NCI-H2029 (cell line): ENCODE measurements at places on chromosomes 7 and 10.
A peak's percentile ranks its signal among the peaks of the same experiment; 100 is the strongest.

DNA sequence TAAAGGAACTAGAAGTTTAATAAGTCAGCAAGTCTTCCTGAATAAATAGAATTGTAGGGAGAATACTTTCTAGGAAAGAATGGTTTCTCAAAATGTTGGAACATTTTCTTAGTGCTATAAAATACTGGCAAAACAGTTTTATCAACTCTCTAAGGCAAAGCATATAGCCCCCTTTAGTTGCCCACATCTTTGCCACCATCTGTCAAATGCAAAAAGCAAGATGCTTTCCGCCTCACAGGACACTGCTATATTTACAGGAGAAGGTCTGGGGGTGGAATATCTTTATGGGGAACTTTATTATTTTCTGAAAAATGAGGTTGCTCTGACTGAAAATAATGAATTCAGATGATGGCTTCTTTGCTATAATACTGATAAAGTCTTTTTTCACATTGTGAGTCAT, 78.3 kb downstream of the SVOPL start:
- DNase-seq: no peak

DNA sequence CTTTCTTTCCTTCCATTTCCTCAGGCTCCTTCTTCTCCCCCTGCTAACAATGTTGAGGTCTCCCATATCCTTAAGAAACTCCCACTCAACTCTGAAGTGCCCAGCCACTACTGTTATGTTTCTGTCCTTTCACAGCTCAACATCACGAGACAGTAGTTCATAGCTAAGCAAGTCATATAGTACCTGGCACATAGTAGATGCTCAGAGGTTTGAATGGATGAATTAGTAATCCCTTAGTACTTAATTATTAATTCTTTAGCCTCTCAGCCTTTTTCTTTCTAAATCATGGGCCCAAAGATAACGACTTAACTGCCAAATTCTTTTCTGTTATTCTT, 22.6 kb downstream of the CSGALNACT2 start:
- DNase-seq: no peak

DNA sequence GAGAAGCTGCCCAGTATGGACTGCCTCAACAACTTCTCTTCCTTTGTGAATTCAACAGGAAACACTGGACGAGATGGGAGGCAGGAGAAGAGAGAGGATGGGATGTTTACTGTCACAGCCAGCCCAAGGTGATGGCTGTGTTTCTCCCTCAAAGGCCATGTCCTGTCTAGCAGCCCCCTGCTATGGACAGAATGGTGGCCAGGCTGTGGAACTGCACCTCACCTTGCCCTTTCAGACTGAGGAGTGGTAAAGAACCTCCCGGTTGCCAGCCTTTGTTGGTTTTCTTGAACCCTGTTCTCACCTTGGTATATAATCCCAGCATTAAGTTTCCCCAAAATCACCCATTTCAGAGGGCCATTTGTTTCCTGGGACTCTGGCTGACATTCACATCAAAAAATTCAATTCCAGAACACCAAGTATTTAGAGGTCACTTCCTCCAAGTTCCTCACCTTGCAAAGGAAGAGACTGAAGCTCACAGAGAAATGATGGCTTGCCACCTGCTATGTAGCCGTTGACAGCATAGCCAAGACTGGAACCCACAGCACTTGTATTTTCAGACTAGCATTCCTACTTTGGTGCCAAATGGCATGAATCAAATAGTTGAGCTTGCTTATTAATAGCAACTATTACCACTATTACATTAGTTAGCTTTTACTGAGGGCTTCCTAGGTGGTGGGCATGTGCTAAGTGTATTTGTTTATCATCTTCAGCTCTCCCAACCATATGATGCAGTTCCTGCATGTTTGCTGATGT, 224.0 kb upstream of the GRB10 start:
- DNase-seq: no peak

- DNase-seq: no peak
These were observed 117.7 kb upstream of the GJD4 start for GRCh38 chr10:35487336-35488034.

DNA sequence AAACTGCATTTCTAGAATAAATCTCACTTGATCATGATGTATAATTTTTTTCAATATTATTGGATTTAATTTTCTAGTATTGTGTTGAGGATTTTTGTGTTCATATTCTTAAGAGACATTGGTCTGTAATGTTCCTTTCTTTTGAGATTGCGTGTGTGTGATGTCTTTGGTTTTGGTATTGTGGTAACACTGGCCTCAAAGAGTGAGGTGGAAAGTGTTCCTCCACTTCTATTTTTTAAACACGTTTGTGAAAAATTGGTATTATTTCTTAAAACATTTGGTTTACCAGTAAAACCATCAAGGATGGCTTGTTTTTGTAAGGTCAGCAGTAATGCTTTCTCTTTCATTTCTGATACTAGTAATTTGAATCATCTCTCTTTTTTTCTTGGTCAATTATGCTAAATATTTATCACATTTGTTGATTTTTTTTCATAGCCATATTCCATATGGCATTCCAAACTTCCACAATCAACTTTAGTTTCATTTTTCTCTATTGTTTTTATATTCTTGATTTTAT, 290.2 kb upstream of the CDC14C start:
- no peak for DNase-seq

- peak; percentile 66 for DNase-seq
These were observed 88.6 kb downstream of the RNF216 start for GRCh38 chr7:5692845-5693278.
